ENCODE measurements at places on chromosomes 2 and 18. TPM values are rescaled to one million over a fixed set of nuclear protein-coding genes. Genes with fewer than 3 reads are reported as not detected.

NOSTRIN gene
- total RNA-seq, result 2.9 TPM

KIF1A gene
- 146 TPM for total RNA-seq

DNA sequence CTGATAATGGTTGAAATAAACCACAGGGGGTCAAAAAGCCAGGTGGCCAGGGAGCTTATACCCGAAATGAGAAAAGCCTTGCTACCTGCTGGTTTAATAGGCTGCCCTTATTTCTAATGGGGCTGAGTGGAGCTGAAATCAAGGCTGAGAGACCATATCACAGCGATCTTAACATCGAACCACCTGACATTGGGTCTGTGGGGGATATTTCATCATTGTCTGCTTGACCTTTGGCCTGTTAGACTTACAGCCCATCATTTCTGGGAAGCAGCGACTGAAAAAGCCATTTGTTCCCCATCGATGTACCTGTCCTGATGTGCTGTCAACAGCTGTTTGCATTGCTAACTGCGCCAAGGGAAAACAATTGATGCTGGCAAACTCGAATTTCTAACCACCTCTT, 199.7 kb upstream of the SLC14A2 start:
- DNase-seq, result no peak

DNA sequence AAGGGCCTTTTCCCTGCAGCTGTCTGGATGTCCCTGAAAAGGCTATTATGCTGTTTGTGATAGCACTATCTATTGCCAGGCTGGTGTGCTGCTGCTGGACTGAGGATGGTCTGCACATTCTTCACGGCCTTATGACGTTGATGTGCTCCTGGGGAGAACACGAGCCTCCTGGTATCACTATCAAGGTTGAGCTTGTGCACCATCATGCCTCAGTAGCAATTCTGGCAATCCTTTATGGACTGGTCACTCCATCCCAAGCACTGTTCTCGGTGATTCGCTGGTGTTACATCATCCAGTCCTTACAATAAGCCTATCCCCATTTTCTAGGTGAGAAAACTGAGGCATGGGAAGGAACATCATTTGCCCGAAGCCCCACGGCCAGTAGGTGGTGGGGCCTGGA, 18.2 kb upstream of the CCBE1 start:
- no peak for DNase-seq

DNA sequence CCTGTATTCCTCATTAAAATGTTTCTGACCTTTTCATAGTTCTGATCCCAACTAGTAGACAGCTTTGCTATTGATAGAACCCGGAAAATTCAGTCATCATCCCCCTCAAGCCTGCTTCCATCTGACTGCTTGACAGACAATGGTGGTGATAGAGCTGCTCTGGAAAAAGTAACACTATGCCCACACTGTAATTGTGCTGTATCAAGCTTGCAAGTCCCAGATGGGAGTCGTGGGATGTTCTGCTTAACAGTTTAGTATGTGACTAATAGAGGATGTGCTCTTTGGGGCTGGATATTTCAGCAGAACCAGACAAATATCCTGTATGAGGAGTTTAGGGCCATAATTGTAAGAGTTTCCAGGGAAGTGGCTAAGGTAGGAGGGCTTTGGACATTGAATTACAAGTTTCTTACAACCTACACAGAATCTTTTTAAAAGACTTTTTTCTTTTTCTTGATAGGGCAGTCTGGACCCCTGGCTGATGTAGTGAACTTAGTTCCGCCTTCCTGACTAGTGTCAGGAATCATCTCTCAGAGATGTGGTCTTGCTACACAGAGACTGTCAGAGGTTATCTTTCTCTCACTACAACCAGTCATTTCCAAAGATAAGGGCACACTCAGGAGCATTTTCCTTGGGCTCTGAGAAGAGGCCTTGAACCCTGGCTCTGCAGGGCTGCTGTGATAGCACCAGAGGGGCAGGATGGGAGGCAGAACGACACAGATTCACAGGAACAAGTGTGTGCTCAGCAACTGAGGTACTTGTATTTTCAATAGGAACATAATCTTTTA, 158.0 kb upstream of the RBMS1 start:
- DNase-seq, result peak; percentile 21

GRCh38 chr2:238286987-238287736, 1.2 kb downstream of the PER2 start:
- no peak for DNase-seq

- no peak for DNase-seq
Measured at GRCh38 chr2:239372835-239373234, 28.0 kb downstream of the HDAC4 start.

KLHL14 gene
- 53.0 TPM for total RNA-seq

DNA sequence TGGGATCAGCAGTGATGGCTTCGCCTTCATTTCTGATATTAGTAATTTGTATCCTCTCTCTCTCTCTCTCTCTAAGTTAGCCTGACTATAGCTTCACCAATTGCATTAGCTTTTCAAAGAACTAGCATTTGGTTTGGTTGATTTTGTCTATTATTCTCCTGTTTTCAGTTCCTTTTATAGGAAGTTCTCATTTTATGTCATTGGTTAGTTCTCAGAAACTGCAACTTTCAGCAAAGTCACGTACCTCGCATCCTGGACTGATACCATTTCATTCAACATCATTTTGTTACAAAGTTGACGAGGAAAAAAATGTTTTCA, 450.8 kb downstream of the EIPR1 start:
- no peak for DNase-seq

STPG4 gene
- 0.41 TPM for total RNA-seq

DNA sequence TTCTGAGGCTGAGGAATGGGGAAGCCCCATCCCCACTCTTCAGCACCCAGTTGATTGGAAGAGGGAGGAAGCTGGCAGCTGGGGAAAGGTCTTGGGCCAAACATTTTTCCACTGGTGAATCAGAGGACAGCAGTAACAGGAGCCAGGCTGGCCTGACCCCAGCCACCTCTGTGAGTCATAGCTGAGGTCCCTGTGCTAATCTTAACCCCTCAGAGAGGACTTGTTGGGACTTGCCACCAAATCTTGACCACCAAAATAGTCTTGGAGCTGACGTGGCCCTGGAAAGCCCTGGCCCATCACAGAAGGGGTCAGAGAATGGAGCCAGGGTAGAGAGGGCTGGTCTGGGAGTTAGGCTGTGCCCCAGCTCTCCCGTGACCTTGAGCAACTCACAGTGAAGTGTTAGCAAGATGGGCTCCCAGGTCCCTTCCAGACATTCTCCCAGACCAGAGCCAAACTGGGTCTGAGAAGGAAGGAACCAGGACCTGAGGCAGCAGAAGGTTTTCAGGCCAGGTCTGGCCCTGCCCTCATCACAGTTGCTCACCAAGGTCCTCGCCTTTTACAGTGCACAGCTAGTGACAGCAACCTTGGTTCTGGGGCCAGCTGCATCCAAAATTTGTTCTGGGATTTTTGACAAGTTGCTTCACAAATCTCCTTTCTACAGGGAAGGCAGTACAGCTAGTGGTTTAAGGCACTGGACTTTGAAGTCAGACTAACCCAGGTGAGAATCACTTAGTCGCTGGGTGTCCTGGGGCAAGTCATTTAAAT, 266.6 kb downstream of the CYP26B1 start:
- DNase-seq, result no peak

DNA sequence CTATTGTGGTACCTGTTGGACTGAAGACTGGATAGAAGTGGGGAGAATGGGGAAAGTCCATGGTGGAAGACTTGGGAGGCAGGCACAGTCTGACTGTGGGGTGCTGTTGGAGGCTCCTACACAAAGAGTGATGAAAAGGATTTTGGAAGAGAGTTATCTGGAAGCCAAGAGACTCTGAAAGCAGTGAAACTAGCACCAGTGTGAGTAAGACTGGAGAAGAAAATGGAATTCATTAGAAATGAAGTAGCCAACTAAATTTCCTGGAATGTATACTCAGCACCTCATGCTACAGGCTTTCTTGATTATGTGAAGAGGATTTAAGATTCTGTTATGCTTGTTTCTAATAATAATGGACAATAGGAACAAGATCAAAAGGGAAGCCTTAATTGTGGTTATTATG, 27.7 kb downstream of the ELP2 start:
- DNase-seq, result no peak

DNA sequence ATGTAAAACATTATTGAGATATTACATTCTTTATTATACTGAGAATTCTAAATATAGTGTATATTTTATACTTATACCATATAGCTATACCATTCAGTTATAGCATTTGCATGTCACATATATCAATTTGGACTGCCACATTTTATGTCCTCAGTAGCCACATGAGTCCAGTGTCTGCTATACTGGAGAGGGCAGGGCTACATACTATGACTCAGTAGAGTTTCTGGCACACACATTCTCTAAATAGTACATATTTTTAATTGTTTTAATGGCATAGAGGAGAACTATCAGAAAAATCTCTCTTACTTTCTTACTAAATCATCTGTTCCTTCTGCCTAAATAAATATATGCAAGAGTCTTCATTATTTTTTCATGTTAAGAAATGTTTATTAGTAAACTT, 55.4 kb upstream of the COL5A2 start:
- DNase-seq, result no peak

IL36RN gene
- not detected for total RNA-seq

C2orf66 gene
- not detected for total RNA-seq

GRCh38 chr2:107430006-107430405, 396.7 kb upstream of the RGPD4 start:
- DNase-seq, result no peak

DNA sequence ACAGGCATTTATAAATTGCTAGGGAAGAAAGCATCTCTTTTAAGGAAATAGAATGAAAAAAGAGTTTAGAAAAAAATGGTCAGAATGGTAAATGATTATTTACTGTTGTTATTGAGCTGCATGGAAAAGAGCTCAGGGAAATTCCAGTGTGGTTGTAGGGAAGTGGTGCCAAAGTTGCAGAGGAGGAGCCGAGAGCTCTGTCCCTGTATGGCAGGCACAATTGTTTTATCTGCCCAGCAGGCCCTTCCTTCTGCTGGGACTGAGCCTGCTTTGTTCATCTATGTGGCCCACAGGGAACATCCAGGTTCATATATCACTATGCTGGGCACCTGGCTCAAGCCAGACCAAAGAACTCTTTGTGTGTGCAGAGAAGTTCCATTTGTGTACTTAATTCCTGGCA, 80.8 kb upstream of the AGAP1 start:
- no peak for DNase-seq

- no peak for DNase-seq
Measured at GRCh38 chr18:22702806-22703205, 230.3 kb upstream of the RBBP8 start.

GRCh38 chr2:196104066-196104465, 35.4 kb upstream of the DNAH7 start:
- no peak for DNase-seq

GRCh38 chr2:236052926-236053821, 115.0 kb downstream of the GBX2 start:
- no peak for DNase-seq

GRCh38 chr2:58341047-58341446, 99.9 kb upstream of the FANCL start:
- DNase-seq, result no peak

GRCh38 chr18:63410792-63411191, 11.5 kb downstream of the VPS4B start:
- DNase-seq, result no peak

DNA sequence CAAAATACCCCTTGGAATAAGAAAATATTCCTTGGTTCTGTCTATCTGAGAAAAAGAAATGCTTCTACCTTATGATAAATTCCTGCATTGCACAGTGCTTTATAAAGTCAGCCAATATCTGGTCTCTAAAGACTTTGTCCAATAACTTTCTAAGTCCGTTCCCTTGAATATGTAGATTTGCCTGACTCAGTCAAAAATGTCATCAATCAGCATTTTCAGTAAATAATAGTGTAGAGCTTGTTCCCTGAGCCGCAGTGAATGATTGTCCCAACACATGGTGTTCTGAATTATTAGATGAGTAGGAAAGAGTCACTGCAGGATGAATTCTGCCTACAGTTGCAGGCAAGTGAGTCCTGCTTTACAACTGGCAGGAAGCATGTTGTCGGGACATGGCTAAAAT, 316.8 kb upstream of the RBMS1 start:
- no peak for DNase-seq

- no peak for DNase-seq
Measured at GRCh38 chr2:102251042-102251848, 60.1 kb upstream of the IL1RL1 start.

- no peak for DNase-seq
Measured at GRCh38 chr18:33212363-33212762, 228.2 kb downstream of the CCDC178 start.

MPV17 gene
- total RNA-seq, result 41.6 TPM

DNA sequence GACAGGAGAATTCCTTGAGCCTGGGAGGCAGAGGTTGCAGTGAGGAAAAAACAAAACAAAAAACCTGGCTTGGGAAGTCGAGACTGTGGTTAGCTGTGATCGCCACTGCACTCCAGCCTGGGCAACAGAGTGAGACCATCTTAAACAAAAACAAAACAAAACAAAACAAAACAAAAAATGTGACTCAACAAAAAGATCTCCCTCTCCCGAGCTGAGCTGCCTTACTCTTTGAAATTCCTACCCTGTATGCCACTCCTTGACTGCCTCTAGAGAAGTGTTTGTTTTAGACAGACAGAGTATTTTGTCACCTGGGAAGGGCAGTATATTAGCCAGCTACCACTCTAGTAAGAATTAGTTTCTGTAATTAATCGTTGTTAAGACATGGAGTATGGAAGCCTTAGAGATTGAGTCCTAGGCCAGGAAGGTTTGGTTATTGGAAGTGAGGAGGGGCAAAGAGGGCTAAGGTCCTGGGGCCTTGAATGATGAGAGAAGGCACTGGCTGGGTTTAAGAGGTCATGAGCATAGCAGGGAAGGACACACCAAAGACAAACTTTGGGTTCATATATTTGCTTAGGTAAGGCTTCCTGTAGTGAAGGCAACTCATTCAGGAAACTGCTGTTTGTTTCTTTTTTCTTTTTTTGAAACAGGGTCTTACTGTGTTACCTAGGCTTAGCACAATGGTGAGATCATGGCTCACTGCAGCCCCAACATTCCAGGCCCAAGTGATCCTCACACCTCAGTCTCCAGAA, 56.0 kb downstream of the HAUS1 start:
- DNase-seq, result no peak

DNA sequence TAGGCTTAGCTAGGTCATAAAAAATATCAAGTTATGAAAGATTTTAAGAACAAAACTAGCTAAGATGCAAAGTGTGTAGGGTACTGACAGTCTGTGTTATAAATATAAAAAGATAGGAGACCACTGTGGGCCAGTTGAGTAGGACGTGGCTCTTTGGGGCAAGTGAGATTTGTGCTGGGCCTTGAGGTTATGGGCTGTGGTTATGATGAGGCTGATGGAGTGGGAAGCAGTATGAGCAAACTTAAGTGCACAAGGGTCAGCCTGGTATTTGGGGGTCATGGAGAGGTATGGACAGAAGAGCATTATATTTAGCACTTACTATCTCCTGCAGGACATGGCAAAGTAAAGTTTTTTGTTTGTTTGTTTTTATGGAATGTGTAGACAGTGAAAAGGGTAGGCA, 70.1 kb downstream of the SETBP1 start:
- DNase-seq, result no peak

GRCh38 chr2:221641181-221641871, 69.2 kb upstream of the EPHA4 start:
- DNase-seq, result no peak

DNA sequence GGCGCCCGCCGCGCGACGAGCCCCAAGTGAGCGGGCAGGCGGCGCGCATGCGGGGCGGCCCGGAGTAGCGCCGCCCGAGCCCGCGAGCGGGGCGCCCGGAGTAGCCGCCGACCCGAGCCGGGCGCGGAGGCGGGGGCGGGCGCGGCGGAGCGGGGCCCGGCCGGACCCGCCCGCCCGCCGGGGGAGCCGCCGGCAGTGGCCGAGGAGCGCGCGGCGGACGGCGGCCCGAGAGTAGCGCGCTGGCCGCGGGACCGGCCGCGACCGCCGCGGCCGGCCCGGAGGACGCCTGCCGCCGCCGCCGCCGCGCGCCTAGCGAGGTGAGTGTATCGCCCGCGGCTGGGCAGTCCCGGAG, at the start of gene GALNT1:
Gene GALNT1 (plus strand): TSS at position 195 of the 352 bp plus-strand sequence. CDS start 72,923 bp downstream, outside the sequence.
- peak; percentile 58 for DNase-seq

G6PC2 gene
- not detected for total RNA-seq

STAT4 gene
- total RNA-seq, result 5.3 TPM

Measured in frontal cortex (tissue), 4 donors.